ENCODE measurements at places on chromosomes 7 and 10.

- DNase-seq: no peak
These were observed 10.3 kb downstream of the AKR1B1 start for GRCh38 chr7:134448356-134449229.

GRCh38 chr10:132371641-132372081 lies 25.3 kb upstream of the PWWP2B start:
- no peak for DNase-seq

DNA sequence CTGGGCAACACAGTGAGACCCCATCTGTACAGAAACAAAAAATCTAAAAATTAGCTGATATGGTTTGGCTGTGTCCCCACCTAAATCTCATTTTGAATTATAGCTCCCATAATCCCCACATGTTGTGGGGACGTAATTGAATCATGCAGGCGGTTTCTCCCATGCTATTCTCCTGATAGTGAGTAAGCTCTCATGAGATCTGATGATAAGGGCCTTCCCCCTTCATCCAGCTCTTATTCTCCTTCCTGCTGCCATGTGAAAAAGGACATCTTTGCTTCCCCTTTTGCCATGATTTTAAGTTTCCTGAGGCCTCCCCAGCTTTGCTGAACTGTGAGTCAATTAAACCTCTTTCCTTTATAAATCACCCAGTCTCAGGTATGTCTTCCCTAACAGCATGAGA lies 136.5 kb downstream of the SFMBT2 start:
- no peak for DNase-seq

GRCh38 chr10:75062506-75063299 lies 48.8 kb upstream of the SAMD8 start:
- no peak for DNase-seq

GRCh38 chr10:3906511-3907111 lies 121.6 kb upstream of the KLF6 start:
- no peak for DNase-seq

DNA sequence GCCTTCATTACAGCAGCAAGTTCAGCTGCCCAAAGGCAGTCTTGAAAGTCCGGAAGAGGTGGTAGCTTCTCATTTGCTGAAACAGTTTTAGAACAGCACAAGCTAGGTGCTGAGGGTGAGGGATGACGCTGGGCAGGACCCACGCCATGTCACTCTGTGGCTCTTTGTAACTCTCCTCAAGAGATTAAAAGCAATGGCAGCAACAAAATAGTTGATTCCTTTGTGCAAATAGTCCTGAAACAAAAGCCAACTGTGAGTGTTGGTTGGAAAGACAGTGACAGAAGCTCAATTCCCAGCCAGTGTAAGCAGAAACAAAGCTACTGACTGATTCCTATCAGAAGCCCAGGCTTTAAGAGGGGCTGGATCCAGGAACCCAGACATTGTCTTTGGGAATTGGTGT lies 47.6 kb upstream of the AQP1 start:
- no peak for DNase-seq

- no peak for DNase-seq
These were observed 12.5 kb downstream of the NPVF start for GRCh38 chr7:25215694-25216335.

GRCh38 chr10:95133016-95133752 lies 60.9 kb upstream of the ACSM6 start:
- peak; percentile 13 for DNase-seq

DNA sequence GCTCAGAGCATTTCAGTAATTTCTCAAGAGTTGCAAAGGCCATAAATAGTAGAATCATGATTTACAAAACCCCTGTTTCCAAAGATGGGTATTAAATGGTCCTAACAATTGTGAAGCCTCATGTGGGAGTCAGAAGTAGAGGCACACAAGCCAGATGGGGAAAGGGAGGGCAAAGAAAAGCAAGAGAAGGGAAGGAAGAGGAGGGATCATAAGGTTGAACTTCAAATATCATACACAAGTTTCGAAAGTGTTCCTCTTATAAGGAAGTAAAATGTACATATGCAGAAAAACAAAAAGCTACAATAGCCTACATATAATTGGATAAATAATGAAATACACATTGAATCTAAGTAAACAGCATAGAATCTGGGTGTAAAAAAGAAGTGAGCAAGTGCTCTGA lies 6.0 kb downstream of the LIPN start:
- no peak for DNase-seq

- DNase-seq: no peak
These were observed 164.7 kb downstream of the PRKG1 start for GRCh38 chr10:51239006-51239405.

DNA sequence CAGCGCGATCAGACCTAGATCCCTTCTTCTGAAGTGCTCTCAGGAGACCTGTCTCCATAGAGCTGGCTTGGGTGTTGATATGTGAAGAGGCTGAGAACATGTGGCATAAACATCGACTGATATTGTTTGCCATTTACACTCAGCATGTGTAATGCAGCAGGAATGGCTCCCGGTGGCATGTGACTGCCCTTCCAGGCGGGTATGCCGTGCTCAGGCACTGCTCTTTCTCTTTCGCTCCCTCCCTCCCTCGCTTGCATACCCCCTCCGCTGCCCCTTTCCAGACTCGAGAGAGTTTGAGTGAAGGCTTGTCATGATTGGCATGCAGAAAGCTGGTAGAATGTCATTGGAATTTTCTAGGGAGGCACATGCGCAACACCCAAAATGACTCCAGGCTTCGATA lies 107.3 kb upstream of the PDCD4 start:
- DNase-seq: no peak

Data from stimulated activated CD8-positive, alpha-beta memory T cell treated with anti-CD3 and anti-CD28 coated beads, Interleukin-12 subunit alpha, Interleukin-12 subunit beta, amount 100 ng/mL, for 4 hours (primary cell).